ENCODE measurements at places on chromosomes 2 and 18.

GRCh38 chr2:180505203-180505602 lies 475.2 kb upstream of the UBE2E3 start:
- DNase-seq, result no peak

DNA sequence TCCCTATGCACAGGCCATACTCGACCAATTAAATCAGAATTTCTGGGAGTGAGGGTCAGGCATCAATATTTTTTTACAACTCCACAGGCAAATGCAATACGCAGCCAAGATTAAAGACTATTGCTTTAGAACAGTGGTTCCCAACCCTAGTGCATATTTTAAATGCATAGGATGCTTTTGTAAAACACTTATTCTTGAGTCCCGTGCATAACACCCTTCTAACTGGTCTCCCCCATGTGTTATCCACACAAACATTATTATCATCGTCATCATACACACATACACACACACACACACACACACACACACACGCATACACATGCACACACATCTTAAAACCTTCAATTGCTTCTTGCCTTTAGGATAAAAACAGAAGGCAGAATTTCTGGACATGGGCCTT lies 145.0 kb upstream of the PELI1 start:
- DNase-seq, result no peak

- DNase-seq, result no peak
Observed at GRCh38 chr2:38960609-38961320, 71.1 kb downstream of the ARHGEF33 start.

GRCh38 chr2:63058144-63058920 lies 7.7 kb downstream of the OTX1 start:
- DNase-seq, result peak; percentile 0

GRCh38 chr18:62324917-62325805 lies at the start of gene TNFRSF11A:
Gene TNFRSF11A, plus strand, starts transcription at chr18:62325310. Its CDS starts 43 bp downstream, at chr18:62325353.
- peak; percentile 43 for DNase-seq

- DNase-seq, result no peak
Observed at GRCh38 chr18:66558773-66559172, 45.1 kb downstream of the CDH19 start.

Measured in activated CD4-positive, alpha-beta T cell treated with anti-CD3 and anti-CD28 coated beads, Interleukin-2, amount 50 U/mL, for 24 hours (primary cell).